BJ (cell line): ENCODE measurements at places on chromosomes 1 and 21. TPM values are rescaled to one million over a fixed set of nuclear protein-coding genes. Genes with fewer than 3 reads are reported as not detected.

The TEX38 gene
- 0.07 TPM in 1 of 2 replicates, not detected in the other for polyA plus RNA-seq

The BTF3L4 gene
- polyA plus RNA-seq, result 31.2 and 68.6 TPM in 2 replicates

The BARHL2 gene
- not detected in 2 replicates for polyA plus RNA-seq

The MDM4 gene
- 7.4 and 15.8 TPM in 2 replicates for polyA plus RNA-seq

The USP16 gene
- polyA plus RNA-seq, result 10.0 and 21.6 TPM in 2 replicates

The SV2A gene
- polyA plus RNA-seq, result 21.2 and 25.4 TPM in 2 replicates

The FAM163A gene
- not detected in 2 replicates for polyA plus RNA-seq

The CYP4X1 gene
- polyA plus RNA-seq, result not detected in 2 replicates

The MRPL39 gene
- polyA plus RNA-seq, result 11.6 and 26.4 TPM in 2 replicates

The PLCH2 gene
- polyA plus RNA-seq, result 0.06 TPM in 2 replicates

The C8A gene
- not detected in 2 replicates for polyA plus RNA-seq

The ATP5PB gene
- 224 and 328 TPM in 2 replicates for polyA plus RNA-seq

The HNRNPCL1 gene
- not detected in 2 replicates for polyA plus RNA-seq

The OR6K3 gene
- not detected in 2 replicates for polyA plus RNA-seq

The CD46 gene
- 61.7 and 118 TPM in 2 replicates for polyA plus RNA-seq

The CORT gene
- 0.12 TPM in 1 of 2 replicates, not detected in the other for polyA plus RNA-seq

The CEP85 gene
- polyA plus RNA-seq, result 9.4 and 10.8 TPM in 2 replicates

The DNM3 gene
- polyA plus RNA-seq, result 0.26 and 0.31 TPM in 2 replicates

The RHBDL2 gene
- 0.07 and 0.33 TPM in 2 replicates for polyA plus RNA-seq

The OR10J5 gene
- polyA plus RNA-seq, result not detected in 2 replicates

The CD1D gene
- 0.06 and 0.12 TPM in 2 replicates for polyA plus RNA-seq

The XCL1 gene
- polyA plus RNA-seq, result not detected in 2 replicates

The OR2M3 gene
- not detected in 2 replicates for polyA plus RNA-seq

The FMN2 gene
- 14.6 and 29.1 TPM in 2 replicates for polyA plus RNA-seq

The NR1I3 gene
- not detected in 2 replicates for polyA plus RNA-seq

The GSTM5 gene
- 1.5 and 2.2 TPM in 2 replicates for polyA plus RNA-seq

The ERICH3 gene
- polyA plus RNA-seq, result not detected in 2 replicates

The OVAAL gene
- polyA plus RNA-seq, result 0.05 TPM in 1 of 2 replicates, not detected in the other

The SPRR1B gene
- not detected in 2 replicates for polyA plus RNA-seq

The TCHHL1 gene
- not detected in 2 replicates for polyA plus RNA-seq

The CR2 gene
- polyA plus RNA-seq, result not detected in 2 replicates

The OXCT2 gene
- 0.53 and 1.2 TPM in 2 replicates for polyA plus RNA-seq

The PDC gene
- 0.29 TPM in 1 of 2 replicates, not detected in the other for polyA plus RNA-seq

The PLPP3 gene
- 49.7 and 55.4 TPM in 2 replicates for polyA plus RNA-seq

The CR1 gene
- polyA plus RNA-seq, result not detected in 2 replicates

The LGR6 gene
- polyA plus RNA-seq, result not detected in 2 replicates

The TAS1R1 gene
- polyA plus RNA-seq, result 0.16 and 0.25 TPM in 2 replicates

The C1QA gene
- polyA plus RNA-seq, result not detected in 2 replicates

The CNTN2 gene
- polyA plus RNA-seq, result not detected in 2 replicates

The C1orf87 gene
- polyA plus RNA-seq, result not detected in 2 replicates

The BATF3 gene
- 1.5 and 1.7 TPM in 2 replicates for polyA plus RNA-seq

The ATP5IF1 gene
- polyA plus RNA-seq, result 168 and 211 TPM in 2 replicates

The KMO gene
- not detected in 2 replicates for polyA plus RNA-seq

The APCS gene
- not detected in 2 replicates for polyA plus RNA-seq

The HDAC1 gene
- polyA plus RNA-seq, result 155 and 185 TPM in 2 replicates

The NHLH1 gene
- polyA plus RNA-seq, result 0.13 and 0.20 TPM in 2 replicates

The PAPPA2 gene
- 0.82 and 0.97 TPM in 2 replicates for polyA plus RNA-seq

The AMIGO1 gene
- 2.9 and 3.4 TPM in 2 replicates for polyA plus RNA-seq

The SPRR2A gene
- polyA plus RNA-seq, result not detected in 2 replicates

The BMP8B gene
- 0.01 TPM in 2 replicates for polyA plus RNA-seq

The POLR3C gene
- polyA plus RNA-seq, result 56.7 and 58.5 TPM in 2 replicates

The CTTNBP2NL gene
- polyA plus RNA-seq, result 17.2 and 19.8 TPM in 2 replicates

The BRDT gene
- not detected in 2 replicates for polyA plus RNA-seq

The AIM2 gene
- polyA plus RNA-seq, result 0.11 TPM in 1 of 2 replicates, not detected in the other

The MYBPH gene
- not detected in 2 replicates for polyA plus RNA-seq

The AVPR1B gene
- not detected in 2 replicates for polyA plus RNA-seq

The MYCL gene
- polyA plus RNA-seq, result 0.22 TPM in 2 replicates

The RBM11 gene
- 0.26 TPM in 1 of 2 replicates, not detected in the other for polyA plus RNA-seq

The KCNA10 gene
- not detected in 2 replicates for polyA plus RNA-seq

The OR2T2 gene
- polyA plus RNA-seq, result not detected in 2 replicates
